ENCODE measurements at places on chromosomes 13 and 19.

- no peak for DNase-seq
Observed at GRCh38 chr13:77345150-77345780, 18.4 kb upstream of the MYCBP2 start.

- no peak for DNase-seq
Observed at GRCh38 chr19:40273469-40274360, 11.4 kb downstream of the AKT2 start.

GRCh38 chr19:7450243-7451223 is 38.3 kb downstream of the PEX11G start:
- no peak for DNase-seq

DNA sequence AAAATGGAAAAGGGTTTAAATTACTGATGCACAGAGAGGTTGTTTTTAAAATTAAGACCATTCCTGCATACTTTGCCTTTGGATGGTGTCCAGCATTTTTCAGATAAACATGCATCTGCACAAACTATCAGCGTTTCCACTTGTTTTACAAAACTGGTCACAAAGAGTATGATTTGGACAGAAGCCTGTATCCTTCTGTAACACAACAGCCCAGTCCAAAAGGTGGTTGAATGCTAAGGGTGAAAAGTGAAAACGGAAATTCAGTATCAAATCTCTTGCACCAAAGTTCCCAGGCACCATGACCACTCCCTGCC is 21.7 kb upstream of the DOCK9 start:
- no peak for DNase-seq

DNA sequence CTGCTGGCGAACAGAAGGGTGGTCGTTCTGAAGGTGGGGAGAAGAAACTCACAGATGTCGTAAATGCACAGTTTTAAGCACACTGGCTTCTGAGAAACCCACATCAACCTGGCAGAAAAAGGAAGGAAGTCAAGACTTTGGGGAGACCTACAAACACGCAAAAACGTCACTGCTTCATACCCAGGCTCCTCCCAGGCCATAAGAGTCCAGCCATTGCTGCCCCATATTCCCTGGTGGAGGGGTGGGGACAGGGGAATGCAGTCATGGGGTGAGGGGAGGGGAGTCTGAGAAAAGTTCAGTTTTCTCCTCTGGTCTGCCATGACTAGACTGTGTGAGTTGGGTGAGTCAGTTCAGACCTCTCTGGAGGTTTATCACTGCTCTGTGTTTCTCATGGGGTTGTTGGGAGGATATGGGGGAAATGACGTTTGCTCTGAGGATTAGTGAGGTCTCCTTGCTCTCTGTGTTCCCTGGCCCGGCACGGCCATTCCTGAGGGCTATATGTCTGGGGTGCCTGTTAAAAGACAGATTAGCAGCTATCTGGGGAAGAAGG is 139.0 kb downstream of the FLT1 start:
- no peak for DNase-seq

GRCh38 chr19:15730538-15730937 is 2.7 kb downstream of the OR10H2 start:
- no peak for DNase-seq

DNA sequence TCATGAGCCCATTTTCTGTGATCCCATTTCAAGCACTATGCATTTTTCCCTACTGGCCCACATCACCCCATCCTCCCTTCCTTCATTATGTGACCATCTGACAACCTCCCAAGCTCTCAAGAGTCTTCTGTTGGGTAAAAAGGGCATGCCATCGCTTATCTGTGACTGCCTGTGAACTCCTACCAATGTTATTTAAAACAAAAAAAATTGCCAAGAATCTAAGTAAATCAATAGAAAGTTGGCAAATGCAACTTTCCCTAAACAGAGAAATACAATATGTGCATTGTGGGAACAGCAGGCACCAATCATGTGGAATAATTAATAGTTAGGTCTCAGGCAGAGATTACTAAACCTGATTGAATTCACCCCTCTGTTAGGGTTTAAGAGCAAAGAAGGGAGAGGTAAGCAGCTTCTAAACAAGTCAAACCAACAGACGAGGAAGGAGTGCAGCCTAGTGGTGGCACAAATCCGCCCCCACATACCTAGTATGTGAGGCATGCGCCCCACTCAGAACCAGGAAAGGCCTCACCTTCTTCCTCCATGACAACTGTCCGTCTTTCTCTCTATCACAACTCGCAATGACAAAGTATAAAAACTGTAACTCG is 29.8 kb downstream of the DZIP1 start:
- DNase-seq = no peak

- no peak for DNase-seq
Observed at GRCh38 chr13:20993211-20993610, 68.2 kb downstream of the LATS2 start.

DNA sequence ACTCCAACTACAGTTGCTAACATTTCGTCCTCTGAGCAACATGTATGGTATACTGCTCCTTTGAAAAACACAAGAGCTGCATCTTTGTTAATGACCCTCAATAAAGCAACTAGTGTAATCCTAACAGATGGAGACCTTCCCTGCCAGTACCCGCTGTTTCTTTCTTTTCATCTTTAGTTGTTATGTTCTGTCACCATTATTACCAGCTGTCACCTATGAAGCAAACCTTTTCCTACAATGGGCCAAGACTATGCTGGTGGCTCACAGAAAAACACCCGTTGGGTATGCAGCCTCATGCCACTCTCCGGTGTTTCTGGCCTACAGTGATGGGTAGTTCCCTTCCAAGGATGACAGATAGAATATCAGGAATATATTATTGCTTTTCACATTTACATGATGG is 29.7 kb upstream of the CYSLTR2 start:
- no peak for DNase-seq

GRCh38 chr13:85519363-85519762 is 279.9 kb downstream of the SLITRK6 start:
- no peak for DNase-seq

DNA sequence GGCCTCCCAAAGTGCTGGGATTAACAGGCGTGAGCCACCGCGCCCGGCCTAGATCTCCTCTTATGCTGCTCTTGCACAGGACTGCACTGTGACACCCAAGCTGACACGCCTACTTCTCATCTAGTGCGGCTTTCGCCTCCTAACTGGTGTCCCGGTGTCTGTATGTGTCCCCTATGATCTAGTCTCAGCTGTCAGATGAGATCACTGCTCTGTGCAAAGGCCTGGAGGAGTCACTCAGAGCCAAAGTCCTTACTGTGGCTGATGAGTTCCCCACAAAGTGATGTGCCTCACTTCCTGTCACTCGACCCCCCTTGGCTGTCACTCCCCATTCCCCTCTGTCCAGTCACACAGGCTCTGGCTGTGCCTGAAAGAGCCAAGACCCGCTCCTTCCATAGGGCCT is 2.5 kb downstream of the ZNF556 start:
- DNase-seq = no peak

- peak; percentile 99 for DNase-seq
Observed at GRCh38 chr19:11505032-11505503, 571 bp downstream of the ZNF653 start.

Measured in stimulated activated CD4-positive, alpha-beta T cell treated with anti-CD3 and anti-CD28 coated beads, TNF-alpha, amount 100 ng/mL, for 24 hours (primary cell).